ENCODE measurements at places on chromosomes 11 and 22. TPM values are rescaled to one million over a fixed set of nuclear protein-coding genes. Genes with fewer than 3 reads are reported as not detected.

DNA sequence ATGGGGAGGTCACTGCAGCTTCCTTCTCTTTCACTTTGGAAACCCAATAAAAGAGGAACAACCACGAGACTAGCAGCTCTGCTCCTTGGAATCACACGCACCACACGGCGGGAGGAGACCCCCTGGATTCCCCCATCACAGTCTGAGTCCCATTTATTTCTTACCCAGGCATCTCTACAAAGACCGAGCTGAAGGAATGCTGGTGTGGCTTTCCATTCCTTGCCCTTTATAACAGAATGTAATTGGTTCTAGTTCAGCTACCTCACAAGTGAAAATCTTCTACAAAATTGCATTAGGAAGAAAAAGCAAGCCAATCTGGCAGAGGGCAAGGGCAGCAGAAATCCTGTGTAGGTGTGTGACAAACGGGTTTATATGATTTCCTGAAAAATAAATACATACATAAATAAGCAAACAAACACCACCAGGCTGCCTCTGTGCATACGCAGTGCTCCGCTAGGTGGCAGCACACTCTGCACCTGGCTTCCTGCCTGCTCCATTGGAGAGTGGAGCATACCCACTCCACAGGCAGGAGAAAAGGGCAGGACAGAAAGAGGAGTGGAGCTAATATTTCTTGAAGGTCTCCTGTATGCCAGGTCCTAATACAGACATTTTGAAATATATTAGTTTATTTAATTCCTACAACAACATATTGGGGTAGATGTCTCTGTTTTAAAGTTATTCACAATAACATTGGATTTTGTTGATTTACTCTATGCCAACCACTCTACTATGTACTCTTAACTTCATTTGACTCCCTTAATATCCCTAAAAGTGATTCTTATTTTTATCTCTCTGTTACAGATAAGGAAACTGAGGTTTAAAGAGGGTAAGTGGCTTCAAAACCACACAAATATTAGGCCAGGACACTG lies 673.1 kb downstream of the KCNA4 start:
- no peaks in the 10 kb centered on the region for H3K4me1 ChIP-seq
- H3K36me3 ChIP-seq, result no peaks in the 10 kb centered on the region
- H3K4me3 ChIP-seq, result no peak overlapping the region

- H3K4me3 ChIP-seq, result no peak overlapping the region
- no peaks in the 10 kb centered on the region for H3K27me3 ChIP-seq
- H3K4me1 ChIP-seq, result peaks cover 5% of the 10 kb centered on the region
- no peaks in the 10 kb centered on the region for H3K36me3 ChIP-seq
- DNase-seq, result no peak
Observed at GRCh38 chr22:47019012-47019790, 256.8 kb downstream of the TBC1D22A start.

GRCh38 chr11:79139900-79140299 lies 300.9 kb downstream of the TENM4 start:
- H3K27me3 ChIP-seq, result no peaks in the 10 kb centered on the region
- no peak overlapping the region for H3K27ac ChIP-seq
- H3K4me1 ChIP-seq, result no peaks in the 10 kb centered on the region
- DNase-seq, result no peak

- H3K27ac ChIP-seq, result no peak overlapping the region
- peaks cover 37% of the 10 kb centered on the region for H3K27me3 ChIP-seq
- H3K4me1 ChIP-seq, result no peaks in the 10 kb centered on the region
- H3K36me3 ChIP-seq, result no peaks in the 10 kb centered on the region
- H3K4me3 ChIP-seq, result peak overlapping the region; percentile 30
Observed at GRCh38 chr11:57476047-57476756, 15.9 kb downstream of the RTN4RL2 start.

DNA sequence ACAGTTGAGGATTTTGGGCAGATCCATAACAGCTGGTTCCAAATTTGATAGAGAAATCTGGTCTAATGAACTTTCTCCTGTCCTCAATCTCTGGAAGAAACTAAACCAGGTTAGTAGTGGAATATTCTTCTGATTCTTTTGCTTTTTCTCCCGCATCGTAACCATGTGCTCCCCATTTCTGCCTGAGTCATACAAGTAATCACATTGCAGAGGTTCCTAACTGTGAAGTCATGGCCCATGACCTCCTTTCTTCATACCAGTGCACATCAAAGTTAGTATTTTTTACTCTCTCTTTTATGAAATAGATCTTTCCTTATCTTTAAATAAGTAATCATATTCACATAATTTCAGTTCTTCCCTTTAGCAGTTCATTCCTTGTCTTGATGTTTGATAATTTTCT lies 249.0 kb downstream of the DYNC2H1 start:
- peaks cover 2% of the 10 kb centered on the region for H3K4me1 ChIP-seq
- H3K36me3 ChIP-seq, result no peaks in the 10 kb centered on the region
- no peaks in the 10 kb centered on the region for H3K27me3 ChIP-seq
- H3K27ac ChIP-seq, result no peak overlapping the region
- H3K4me3 ChIP-seq, result no peak overlapping the region

GRCh38 chr11:47725442-47726117 lies 10.4 kb upstream of the AGBL2 start:
- no peak overlapping the region for H3K27ac ChIP-seq
- H3K4me3 ChIP-seq, result no peak overlapping the region
- peaks cover 2% of the 10 kb centered on the region for H3K4me1 ChIP-seq
- no peaks in the 10 kb centered on the region for H3K27me3 ChIP-seq

DNA sequence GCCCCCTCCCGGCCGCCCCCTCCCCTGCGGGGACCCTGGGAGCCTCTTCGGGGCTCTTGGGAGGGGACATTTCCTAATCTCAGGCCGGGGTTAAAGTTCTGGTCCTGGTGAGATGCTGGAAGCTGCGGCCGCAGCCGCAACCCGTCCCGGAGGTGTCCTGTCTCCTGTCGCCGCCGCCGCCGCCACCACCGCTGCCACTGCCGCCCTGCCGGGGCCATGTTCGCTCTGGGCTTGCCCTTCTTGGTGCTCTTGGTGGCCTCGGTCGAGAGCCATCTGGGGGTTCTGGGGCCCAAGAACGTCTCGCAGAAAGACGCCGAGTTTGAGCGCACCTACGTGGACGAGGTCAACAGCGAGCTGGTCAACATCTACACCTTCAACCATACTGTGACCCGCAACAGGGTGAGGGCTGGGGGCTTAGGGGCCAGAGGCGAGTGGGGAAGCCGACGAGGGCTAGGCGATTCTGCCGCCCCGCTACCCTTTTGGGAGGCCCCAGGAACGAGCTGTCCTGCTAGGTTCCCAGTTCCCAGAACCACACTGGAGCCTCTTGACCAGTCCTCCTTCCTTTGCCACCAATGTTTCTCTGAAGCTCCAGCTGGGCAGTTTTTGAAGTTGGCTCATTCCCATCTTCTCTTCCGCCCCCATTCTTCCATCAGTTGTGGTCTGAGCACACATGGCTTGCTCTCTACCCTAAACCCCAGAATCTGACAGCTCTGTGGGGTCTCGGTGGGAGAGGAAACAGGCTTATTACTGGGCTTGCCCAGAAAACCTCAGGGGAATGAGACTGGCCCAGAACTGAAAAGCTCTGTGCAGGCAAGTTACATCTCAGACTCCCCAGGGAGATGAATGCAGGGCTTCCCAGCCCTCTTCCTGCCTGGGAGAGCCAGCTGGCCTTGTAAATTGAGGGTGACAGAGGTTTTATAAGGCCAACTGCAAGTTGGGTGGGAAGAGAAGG lies 781 bp downstream of the SIDT2 start:
- peaks cover 16% of the 10 kb centered on the region for H3K36me3 ChIP-seq
- H3K27me3 ChIP-seq, result no peaks in the 10 kb centered on the region
- DNase-seq, result no peak
- peak overlapping the region; percentile 87 for H3K4me3 ChIP-seq
- H3K27ac ChIP-seq, result peak overlapping the region; percentile 93

- H3K4me3 ChIP-seq, result no peak overlapping the region
- H3K36me3 ChIP-seq, result no peaks in the 10 kb centered on the region
- H3K27ac ChIP-seq, result no peak overlapping the region
- H3K4me1 ChIP-seq, result peaks cover 3% of the 10 kb centered on the region
- DNase-seq, result no peak
Observed at GRCh38 chr11:70642266-70642665, 243.9 kb downstream of the CTTN start.

DNA sequence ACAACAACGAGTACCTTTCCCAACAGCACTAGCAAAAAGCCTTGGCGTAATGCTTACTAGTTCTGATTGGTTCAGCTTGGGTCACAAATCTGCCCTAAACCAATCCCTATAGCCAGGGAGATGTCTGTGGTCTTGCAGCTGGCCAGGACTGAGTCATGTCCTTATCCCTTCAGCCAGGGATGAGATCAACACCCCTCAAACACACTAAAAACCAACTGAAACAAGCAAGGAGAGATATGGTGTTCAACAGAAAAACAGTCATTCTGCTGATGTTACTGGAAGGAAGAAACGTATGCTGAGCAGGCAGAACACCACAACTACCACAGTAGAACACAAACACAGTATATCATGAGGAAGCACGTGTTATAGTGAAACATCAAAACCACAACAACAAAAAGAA lies 375.6 kb downstream of the LARGE1 start:
- peaks cover 3% of the 10 kb centered on the region for H3K4me1 ChIP-seq
- H3K4me3 ChIP-seq, result no peak overlapping the region
- H3K27me3 ChIP-seq, result no peaks in the 10 kb centered on the region
- no peak overlapping the region for H3K27ac ChIP-seq
- DNase-seq, result peak; percentile 72
- no peaks in the 10 kb centered on the region for H3K36me3 ChIP-seq

GRCh38 chr11:69644071-69644961 lies 3.4 kb downstream of the CCND1 start:
- H3K36me3 ChIP-seq, result peaks cover 57% of the 10 kb centered on the region
- peak; percentile 92 for DNase-seq
- H3K27ac ChIP-seq, result peak overlapping the region; percentile 38

DNA sequence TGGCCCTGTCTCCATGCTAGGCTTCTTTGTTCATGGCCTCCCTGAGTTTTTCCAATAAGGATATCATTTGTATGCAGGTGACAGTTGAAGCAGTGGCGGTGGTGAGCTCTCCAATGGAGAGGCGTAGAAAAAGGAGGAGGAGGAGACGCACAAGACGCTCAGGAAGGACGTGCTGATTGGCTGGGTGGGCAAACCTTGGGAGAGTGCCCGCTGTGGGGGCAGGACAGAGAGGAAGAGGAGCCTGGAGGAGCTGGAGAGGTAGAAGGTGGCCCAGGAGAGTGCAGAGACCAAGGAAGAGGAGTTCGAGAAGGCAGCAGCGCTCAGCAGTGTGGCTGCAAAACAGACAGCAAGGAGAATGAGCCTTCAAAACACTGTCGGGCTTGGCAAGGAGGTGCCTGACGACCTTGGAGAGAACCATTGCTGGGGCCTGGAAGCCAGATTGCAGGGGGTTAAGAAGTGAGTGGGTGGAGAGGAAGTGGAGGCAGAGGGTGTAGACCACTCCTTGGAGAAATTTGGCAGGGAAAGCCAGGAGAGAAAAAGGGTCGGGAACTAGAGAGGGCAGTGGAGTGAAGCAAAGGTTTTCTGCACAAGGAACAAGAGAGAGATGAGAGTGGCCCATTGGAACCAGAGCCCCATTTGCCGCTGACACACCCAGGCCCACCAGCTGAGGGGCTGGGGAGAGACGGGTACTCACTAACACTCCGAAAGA lies 7.5 kb downstream of the CLCF1 start:
- H3K4me3 ChIP-seq, result no peak overlapping the region
- peak overlapping the region; percentile 80 for H3K27ac ChIP-seq
- no peak for DNase-seq
- H3K27me3 ChIP-seq, result no peaks in the 10 kb centered on the region
- H3K36me3 ChIP-seq, result peaks cover 26% of the 10 kb centered on the region
- H3K4me1 ChIP-seq, result peaks cover 42% of the 10 kb centered on the region

DNA sequence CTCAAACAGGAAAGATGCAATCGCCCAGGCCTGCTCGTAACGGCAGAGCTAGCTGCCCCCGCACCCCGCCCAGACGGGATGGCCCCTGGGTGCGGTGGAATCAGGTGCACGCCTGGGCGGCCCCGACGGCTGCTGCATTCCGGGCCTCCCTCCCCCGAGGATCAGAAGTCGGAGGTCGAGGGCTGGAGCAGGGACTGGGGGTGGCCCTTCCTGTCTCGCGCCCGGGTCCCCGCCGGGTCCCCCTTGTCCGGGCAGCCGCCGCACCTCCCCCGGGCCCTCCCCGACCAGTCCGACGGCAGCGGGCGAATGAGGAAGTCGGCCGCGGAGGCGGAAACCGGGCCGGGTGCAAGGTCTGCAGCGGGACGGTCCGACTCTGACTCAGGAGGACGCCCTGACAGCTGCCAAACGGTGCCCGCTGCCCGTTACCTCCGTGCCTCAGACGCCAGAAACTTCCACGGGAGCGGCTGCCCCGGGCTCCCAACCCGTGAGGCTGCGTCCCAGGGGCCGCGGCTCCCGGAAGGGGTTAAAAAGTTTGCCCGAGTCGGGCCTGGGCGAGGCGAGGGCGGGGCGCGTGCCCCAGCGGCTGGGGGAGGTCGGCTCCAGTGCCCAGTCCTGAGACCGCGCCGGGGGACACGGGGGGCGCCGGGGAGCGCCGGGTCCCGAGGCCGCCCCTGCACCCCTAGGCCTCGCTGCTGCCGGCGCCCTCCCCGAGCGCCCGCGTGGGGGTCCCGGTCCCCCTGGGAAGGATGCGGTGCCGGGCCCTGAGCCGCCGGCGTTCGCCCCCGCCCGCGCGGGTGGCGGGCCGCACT lies 663 bp downstream of the MYH9 start:
- peaks cover 11% of the 10 kb centered on the region for H3K4me1 ChIP-seq
- H3K27ac ChIP-seq, result peak overlapping the region; percentile 97
- H3K36me3 ChIP-seq, result peaks cover 28% of the 10 kb centered on the region
- H3K4me3 ChIP-seq, result peak overlapping the region; percentile 75
- DNase-seq, result no peak
- no peaks in the 10 kb centered on the region for H3K27me3 ChIP-seq

GRCh38 chr22:42268852-42269410 lies 1.5 kb downstream of the TCF20 start:
- H3K4me1 ChIP-seq, result no peaks in the 10 kb centered on the region
- no peak for DNase-seq
- H3K27ac ChIP-seq, result no peak overlapping the region
- H3K4me3 ChIP-seq, result peak overlapping the region; percentile 62
- no peaks in the 10 kb centered on the region for H3K27me3 ChIP-seq

- H3K27me3 ChIP-seq, result peaks cover 13% of the 10 kb centered on the region
- H3K4me1 ChIP-seq, result peaks cover 5% of the 10 kb centered on the region
- no peak for DNase-seq
- no peak overlapping the region for H3K27ac ChIP-seq
- no peaks in the 10 kb centered on the region for H3K36me3 ChIP-seq
- H3K4me3 ChIP-seq, result no peak overlapping the region
Observed at GRCh38 chr11:130180896-130181294, 21.3 kb downstream of the ST14 start.

GRCh38 chr11:83713708-83714107 lies 427.5 kb upstream of the CCDC90B start:
- H3K27me3 ChIP-seq, result no peaks in the 10 kb centered on the region
- no peak overlapping the region for H3K27ac ChIP-seq
- H3K4me3 ChIP-seq, result no peak overlapping the region
- H3K36me3 ChIP-seq, result no peaks in the 10 kb centered on the region
- H3K4me1 ChIP-seq, result no peaks in the 10 kb centered on the region

GRCh38 chr22:33109514-33110430 lies 51.6 kb upstream of the SYN3 start:
- H3K4me3 ChIP-seq, result no peak overlapping the region
- no peak for DNase-seq
- no peaks in the 10 kb centered on the region for H3K4me1 ChIP-seq
- H3K27ac ChIP-seq, result no peak overlapping the region
- H3K36me3 ChIP-seq, result no peaks in the 10 kb centered on the region

GRCh38 chr22:38872831-38873248 lies 824 bp upstream of the CBX6 start:
- peak overlapping the region; percentile 70 for H3K4me3 ChIP-seq
- DNase-seq, result peak; percentile 32
- H3K4me1 ChIP-seq, result no peaks in the 10 kb centered on the region

CD3D gene
- total RNA-seq, result not detected

DNAJB13 gene
- total RNA-seq, result 0.18 TPM

TESMIN gene
- 0.56 TPM for total RNA-seq

FAM227A gene
- total RNA-seq, result 1.3 TPM

CHADL gene
- 0.28 TPM for total RNA-seq

OR2AT4 gene
- not detected for total RNA-seq
